Stimulated activated CD8-positive, alpha-beta memory T cell treated with anti-CD3 and anti-CD28 coated beads, Interleukin-4, amount 100 ng/mL, for 1 hour (primary cell): ENCODE measurements at places on chromosomes 6 and 20.
A peak's percentile ranks its signal among the peaks of the same experiment; 100 is the strongest.

- peak; percentile 56 for DNase-seq
Observed at GRCh38 chr20:36199345-36200257, 36.7 kb upstream of the AAR2 start.

DNA sequence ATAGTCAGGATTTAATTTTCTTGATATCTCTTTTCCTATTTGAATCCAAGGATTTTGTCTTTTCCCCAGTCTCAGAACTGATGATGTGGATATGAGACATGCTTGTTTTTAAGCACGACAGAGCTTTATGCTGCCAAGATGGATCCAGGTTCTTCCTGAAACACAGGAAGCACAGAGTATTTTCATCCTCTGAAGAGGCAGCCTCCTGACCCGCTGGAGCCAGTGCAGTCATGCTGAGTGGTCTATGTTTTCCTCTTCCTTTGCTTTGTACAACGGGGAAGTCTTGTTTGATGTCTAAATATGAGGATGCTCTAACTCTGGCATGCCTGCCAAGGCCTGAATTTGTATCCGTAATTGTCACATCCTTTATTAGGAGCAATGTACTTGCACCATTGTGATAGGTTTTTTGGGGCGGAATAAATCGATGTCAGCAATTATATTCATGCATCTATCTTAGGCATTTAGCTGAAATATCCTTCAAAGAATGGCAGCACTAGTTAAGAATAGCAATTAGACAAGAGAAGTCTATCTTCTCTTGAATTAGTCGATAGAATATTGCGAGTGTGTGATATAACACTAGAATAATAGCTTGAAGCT, 407.1 kb upstream of the JAG1 start:
- no peak for DNase-seq

- no peak for DNase-seq
Observed at GRCh38 chr6:75946146-75946831, 126.2 kb downstream of the IMPG1 start.

- DNase-seq = no peak
Observed at GRCh38 chr6:68046756-68047155, 588.3 kb upstream of the ADGRB3 start.

DNA sequence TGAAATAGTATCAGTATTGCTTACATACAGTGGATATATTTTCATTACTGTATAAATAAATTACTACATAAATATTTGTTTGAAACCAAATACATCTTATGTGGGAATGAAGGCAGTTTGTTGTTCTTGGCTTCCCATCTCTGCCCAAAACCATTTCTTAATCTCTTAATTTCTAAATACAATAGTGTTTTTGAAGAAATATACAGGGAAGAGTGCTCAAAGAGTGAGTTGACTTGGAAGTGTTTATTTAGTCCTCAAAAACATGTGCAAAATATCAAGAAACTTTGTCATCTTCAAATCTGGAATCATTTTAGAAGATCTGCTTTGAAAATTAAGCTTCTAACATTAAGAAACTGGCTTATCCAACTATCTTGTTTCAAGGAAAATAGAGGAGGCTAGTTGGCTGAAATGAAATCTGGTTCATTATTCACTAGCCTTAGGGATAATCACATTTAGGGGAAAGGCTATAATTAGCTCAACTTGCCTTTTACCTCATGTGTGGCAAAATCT, 259.8 kb upstream of the FLRT3 start:
- no peak for DNase-seq

- DNase-seq = no peak
Observed at GRCh38 chr6:63714091-63714490, 78.5 kb downstream of the PHF3 start.

- DNase-seq = no peak
Observed at GRCh38 chr20:61935926-61936700, 129.6 kb downstream of the TAF4 start.

GRCh38 chr6:40022867-40023266, 88.6 kb upstream of the MOCS1 start:
- DNase-seq = no peak

GRCh38 chr6:65259982-65260381, 447.0 kb downstream of the EYS start:
- DNase-seq = no peak

DNA sequence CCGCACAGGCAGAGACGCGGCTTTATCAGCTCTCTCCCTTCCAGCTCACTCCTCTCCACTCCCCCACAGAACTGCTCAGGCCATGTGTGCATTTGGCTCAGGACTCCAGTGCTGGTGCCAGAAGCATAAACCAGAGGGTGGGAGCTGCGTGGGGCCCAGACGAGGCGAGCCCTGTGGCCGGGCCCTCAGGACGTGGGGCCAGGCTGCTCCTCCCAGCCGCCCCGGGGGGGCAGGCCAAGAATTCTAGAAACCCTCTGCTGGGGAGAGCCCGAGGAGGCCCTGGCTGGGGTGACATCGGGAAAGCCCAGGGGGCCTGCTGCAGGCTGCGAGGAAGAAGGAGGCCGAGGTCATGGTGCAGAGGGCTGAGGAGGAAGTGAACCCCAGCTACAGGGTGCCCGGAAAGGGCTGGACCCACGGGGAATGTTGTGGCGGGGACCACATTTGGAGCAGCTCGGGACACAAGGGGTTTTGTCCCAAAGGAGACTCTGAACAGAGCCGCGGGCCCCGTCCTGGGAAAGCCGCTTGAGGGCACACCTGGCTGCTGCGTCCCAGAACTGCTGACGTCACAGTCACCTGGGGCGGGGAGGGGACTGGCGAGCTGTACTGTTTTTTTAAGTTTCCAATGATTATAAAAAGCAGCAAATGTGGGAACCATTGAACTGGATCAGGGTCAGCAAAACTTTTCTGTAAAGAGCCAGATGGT, 107.1 kb downstream of the BANF2 start:
- DNase-seq = no peak

DNA sequence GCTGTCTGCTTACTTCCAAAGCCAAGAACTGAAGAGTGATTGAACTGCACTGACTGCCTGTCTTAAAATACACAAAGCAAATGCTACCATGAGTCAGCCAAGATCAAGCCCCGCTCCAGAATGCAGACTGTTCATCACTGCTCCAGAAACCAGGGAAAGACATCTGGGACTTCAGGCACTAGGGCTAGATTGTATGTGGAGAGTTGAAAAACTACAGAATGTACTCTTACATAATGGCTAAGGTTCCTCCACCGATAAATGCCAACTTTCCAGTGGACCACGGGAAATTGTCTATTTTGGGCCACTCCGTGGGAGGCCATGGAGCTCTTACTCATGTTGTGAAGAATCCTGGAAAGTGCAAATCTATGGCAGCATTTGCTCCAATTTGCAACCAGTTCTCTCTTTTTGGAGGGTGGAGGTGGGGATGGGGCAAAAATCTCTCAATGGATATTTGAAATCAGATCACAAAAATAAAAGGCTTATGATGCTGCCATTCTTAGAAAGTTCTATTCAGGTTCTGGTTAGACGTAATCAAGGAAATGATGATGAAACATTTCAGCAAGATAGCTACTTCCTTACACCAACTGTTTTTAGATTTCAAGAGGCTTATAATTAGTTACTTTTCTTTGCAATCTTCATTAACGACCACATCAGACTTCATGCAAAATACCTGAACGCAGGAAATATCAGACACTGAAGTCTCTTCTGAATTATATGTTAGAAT, 11.8 kb upstream of the CAP2 start:
- no peak for DNase-seq

DNA sequence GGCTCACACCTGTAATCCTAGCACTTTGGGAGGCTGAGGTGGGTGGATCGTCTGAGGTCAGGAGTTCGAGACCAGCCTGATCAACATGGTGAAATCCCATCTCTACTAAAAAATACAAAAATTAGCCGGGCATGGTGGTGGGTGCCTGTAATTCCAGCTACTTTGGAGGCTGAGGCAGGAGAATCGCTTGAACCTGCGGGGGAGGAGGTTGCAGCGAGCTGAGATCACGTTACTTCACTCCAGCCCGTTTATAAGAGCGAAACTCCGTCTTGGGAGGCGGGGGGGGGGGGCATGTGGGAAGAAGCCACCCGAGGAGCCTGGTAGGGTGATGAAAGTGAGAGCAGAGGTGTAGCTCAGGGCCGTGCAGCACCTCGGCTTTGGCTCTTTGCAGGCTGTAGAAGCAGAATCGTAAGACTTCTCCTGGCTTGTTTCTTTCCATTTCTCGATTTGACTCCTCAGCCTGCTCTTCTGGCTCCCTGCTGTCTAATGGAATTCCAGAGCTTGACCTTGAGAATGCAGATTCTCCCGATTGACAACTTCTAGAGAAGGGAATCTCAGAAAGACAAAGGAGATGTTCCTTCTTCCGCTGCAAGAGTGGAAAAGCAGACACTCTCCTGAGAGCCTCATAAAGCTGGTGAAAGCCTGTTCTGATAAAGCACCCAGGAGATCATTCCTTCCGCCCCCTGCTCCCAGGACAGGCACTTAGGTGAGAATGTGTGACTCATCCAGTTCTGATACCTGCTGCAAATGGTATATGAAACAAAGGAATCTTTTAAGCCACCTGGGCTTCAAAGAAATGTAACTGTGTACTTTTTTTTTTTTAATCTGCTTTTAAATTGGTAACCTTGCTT, 26.0 kb upstream of the PPP1R16B start:
- DNase-seq = no peak
